ENCODE measurements at places on chromosomes 2 and 18.

GRCh38 chr18:63890237-63890949 is 2.9 kb downstream of the SERPINB2 start:
- no peak for DNase-seq

GRCh38 chr2:128155970-128156369 is 65.0 kb downstream of the UGGT1 start:
- no peak for DNase-seq

GRCh38 chr18:36181898-36182506 is 5.3 kb upstream of the MOCOS start:
- DNase-seq: no peak

GRCh38 chr2:147100406-147101035 is 744.3 kb upstream of the ACVR2A start:
- DNase-seq: no peak

GRCh38 chr2:151350579-151351195 is 6.7 kb upstream of the TNFAIP6 start:
- DNase-seq: no peak

- DNase-seq: no peak
These were observed 34.4 kb upstream of the TRAPPC8 start for GRCh38 chr18:31977270-31977872.

DNA sequence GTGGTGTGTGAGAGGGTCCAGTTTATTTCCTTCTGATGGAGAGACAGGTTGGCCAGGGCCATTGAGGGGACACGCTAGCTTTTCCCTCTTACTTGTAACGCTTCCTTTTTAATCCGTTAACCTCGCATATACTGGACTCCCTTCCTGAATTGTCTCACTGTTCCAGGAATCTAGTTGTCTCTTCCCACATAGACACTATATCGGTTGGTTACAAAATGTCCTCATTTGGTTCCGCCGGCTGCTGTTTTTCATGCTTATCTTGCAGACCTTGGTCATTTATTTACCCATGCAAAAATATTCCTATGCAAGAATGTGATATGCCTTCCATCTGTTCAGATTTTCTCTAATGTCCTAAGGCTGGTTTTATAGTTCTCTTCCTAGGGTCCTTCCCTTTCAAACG is 35.0 kb downstream of the NEURL3 start:
- no peak for DNase-seq

GRCh38 chr18:59846814-59847490 is 52.8 kb upstream of the PMAIP1 start:
- no peak for DNase-seq

DNA sequence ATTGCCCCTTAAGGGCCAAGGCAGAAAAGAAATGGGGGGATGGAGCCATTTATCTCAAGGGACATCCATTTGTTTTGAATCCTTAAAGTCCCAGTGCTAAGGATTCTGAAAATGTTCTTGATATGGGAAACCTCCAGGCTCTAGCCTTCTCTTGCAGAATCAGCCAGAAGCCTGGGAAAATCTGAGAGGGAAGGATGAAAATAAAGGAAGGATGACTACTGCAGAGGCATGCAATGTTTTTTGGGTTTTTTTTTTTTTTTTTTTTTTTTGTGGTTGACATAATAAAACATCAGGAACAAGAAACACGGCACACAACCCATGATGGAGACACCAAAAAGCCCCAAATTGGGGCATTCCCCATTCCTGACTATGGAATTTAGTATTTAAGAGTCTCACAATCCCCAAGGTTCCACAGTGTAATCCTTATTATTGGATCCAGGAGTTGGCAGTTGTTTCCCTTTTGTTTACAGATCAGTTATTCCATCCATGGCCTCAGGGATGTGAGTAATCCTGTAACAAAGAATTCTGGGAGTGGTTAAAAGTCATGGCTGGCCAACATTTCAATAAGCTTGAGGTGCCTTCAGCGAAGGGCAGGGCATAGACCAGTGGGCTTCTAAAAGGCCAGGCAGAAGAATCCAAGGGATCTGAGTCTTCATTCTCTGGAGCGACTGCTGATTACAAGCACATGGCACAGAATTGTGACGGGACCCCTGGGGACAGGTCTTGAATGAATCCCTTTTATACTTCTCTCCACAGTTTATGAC is 337.5 kb downstream of the GULP1 start:
- DNase-seq: no peak

- no peak for DNase-seq
These were observed 7.1 kb downstream of the HOXD8 start for GRCh38 chr2:176136374-176137251.

- no peak for DNase-seq
These were observed 9.6 kb downstream of the GDF7 start for GRCh38 chr2:20676353-20677215.

GRCh38 chr2:68798569-68798968 is 64.0 kb downstream of the ARHGAP25 start:
- DNase-seq: no peak
